ENCODE measurements at places on chromosomes 5 and 9. TPM values are rescaled to one million over a fixed set of nuclear protein-coding genes. Genes with fewer than 3 reads are reported as not detected.

OGN gene
- not detected for total RNA-seq

OBP2B gene
- not detected for total RNA-seq

PTPDC1 gene
- 10.0 TPM for total RNA-seq

NR5A1 gene
- not detected for total RNA-seq

SKIC3 gene
- total RNA-seq: 112 TPM

PCDHB2 gene
- total RNA-seq: not detected

TMEM174 gene
- total RNA-seq: not detected

MACROH2A1 gene
- 140 TPM for total RNA-seq

ZNF483 gene
- total RNA-seq: 3.4 TPM

POLR3G gene
- total RNA-seq: 4.5 TPM

NFIB gene
- total RNA-seq: not detected

Data from activated T-cell treated with anti-CD3 and anti-CD28 coated beads, Interleukin-2, amount 50 U/mL, for 72 hours (primary cell).